ENCODE measurements at places on chromosomes 4 and X.

DNA sequence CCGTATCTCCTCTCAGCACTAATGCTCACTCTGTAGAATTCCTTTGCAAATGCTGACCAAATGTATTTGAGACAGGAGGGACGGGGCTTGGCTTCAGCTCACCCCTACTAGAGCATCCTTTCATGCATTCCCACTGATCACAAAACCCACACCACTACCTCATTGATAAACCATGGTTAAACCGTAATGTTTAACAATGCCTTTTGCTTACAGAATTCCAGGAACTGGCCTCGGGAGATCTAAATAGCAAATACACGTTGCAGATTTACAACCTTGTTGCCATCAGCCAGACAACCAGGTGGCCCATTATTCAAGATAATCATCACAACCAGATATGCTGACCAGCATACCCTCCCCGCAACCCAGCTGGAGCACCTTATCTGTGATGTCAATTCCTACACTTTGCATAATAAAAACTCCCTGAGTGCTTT is 391.9 kb downstream of the KCTD8 start:
- DNase-seq = no peak

- no peak for DNase-seq
Observed at GRCh38 chr4:164023214-164023613, 528.7 kb downstream of the TMA16 start.

DNA sequence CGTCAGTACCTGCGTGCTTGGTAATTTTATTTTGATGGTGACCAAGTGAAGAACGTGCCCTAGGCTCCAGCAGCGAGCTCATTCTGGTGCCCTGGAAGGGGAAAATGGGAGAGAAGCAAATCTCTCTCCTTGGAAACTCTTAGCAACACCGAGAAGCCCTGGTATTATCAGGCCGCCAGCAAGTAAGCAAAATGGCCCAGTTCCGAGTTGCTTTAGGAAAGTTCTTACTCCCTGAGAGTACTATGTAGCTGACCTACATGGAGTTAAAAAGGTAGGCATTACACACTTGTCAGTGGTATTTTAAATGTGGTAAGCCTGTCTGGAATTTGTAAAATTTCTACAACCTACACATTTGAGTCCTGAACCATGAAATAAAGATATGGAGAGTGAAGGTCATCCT is 146.4 kb downstream of the CPEB2 start:
- DNase-seq = no peak

- DNase-seq = no peak
Observed at GRCh38 chrX:69149466-69150280, 15.6 kb downstream of the PJA1 start.

- no peak for DNase-seq
Observed at GRCh38 chr4:48334900-48335384, 6.4 kb upstream of the SLAIN2 start.

DNA sequence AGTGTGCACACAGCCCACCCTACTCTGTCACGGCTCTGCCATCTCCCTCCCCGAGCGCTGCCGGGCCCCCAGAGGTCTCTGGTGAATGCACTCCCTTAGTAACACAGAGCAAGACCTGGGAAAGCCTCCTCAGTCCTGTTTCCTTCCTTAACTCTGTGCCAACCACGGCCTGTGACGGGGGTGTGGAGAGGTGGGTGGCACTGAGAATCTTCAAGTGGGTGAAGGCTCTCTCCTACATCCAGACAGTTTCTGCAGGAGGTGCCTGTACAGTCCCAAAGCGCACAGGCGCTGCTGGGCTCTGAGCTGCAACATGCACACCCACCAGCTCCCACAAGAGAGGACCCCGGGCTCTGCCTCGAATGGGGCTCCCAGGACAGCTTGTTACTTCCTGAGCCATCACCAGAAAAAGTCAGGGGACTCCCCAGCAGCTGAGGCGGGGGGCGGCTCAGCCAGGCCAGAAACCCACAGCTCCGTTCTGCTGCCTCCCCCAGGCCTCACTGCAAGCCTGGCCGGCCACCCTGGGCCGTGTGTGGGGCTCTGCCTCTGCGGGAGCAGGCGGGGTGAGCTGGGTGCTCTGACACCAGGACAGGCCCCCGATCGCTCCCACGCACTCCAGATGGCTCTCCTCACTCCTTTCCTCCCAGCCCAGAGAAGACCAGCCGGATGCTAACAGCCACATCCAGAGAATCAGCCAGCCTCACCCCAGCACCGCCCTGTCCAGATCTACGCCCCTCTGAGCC is 29.7 kb downstream of the FAM53A start:
- DNase-seq = no peak

DNA sequence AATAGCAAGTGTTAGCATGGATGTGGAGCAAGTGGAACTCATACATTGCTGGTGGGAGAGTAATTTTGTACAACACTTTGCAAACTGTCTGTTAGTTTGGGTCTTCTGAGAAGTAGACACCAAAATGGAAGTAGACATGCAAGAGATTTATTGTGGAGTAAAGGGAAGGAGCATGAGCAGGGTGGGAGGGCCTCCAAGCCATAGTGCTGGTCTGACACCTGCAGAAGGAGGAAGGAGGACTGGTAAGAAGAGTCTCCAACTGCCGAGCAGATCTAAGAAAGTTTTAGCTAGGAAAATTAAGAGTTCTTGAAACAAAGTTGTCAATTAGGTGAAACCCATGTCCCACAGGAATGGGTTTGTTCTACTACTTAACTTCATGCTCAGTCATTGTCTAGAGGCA is 64.0 kb upstream of the DDIT4L start:
- DNase-seq = no peak

- DNase-seq = no peak
Observed at GRCh38 chrX:41956027-41956426, 32.7 kb upstream of the CASK start.

GRCh38 chr4:168555437-168555836 is 58.6 kb downstream of the PALLD start:
- DNase-seq = no peak

DNA sequence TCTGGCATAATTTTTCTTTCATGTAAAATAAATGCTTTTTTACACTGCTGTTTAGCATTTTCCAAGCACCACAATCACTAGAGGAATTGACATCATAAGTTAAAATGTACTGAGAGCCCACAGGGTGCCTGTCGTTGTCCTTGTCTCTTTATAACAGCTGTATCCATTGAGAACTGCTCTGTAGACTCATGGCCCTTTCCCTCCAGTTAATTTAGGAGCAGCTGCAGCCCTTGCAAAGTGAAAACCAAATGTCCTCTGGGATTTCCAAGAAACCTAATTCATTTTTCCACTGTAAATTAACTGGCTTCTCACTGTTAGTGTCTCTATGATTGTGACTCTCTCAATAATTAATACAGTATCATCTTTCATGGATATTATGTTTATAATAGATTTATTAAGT is 185.9 kb downstream of the SLC4A4 start:
- DNase-seq = no peak

DNA sequence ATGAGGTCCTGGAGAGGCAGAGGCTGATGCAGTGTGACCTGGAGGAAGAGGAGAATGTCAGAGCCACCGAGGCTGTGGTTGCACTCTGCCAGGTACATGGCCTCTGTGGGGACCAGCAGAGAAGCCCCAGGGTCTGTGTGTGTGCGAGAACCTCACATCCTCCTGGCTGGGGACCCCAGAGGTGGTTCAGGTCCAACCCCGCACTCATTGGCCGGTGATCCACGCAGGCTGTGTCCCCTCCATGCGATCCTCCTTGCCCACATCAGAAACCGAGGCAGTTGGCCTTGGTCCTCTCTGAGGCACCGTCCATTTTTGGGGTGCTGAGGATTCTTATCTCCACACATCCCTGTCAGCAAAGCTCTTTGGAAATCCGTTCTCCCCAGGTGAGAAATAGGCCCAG is 45.3 kb downstream of the EVC start:
- DNase-seq = no peak

DNA sequence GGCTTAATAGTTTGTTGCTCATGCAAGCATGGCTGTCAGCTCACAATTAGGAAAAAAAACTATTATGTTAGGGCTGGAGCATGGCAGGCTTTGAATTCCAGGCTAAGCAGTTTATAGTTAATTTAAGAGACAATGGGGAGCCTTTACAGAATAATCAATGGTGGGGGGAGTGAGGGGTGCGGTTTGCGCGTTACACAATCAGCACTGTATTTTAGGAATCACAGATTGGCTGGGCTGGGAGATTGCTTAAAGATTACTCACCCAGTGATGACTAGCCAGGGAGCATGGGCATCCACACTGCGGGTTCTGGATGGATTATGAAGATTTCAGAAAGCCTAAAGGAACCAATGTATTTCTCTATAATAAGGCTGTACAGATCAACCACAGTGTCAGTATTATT is 186.6 kb downstream of the SOX3 start:
- DNase-seq = no peak

DNA sequence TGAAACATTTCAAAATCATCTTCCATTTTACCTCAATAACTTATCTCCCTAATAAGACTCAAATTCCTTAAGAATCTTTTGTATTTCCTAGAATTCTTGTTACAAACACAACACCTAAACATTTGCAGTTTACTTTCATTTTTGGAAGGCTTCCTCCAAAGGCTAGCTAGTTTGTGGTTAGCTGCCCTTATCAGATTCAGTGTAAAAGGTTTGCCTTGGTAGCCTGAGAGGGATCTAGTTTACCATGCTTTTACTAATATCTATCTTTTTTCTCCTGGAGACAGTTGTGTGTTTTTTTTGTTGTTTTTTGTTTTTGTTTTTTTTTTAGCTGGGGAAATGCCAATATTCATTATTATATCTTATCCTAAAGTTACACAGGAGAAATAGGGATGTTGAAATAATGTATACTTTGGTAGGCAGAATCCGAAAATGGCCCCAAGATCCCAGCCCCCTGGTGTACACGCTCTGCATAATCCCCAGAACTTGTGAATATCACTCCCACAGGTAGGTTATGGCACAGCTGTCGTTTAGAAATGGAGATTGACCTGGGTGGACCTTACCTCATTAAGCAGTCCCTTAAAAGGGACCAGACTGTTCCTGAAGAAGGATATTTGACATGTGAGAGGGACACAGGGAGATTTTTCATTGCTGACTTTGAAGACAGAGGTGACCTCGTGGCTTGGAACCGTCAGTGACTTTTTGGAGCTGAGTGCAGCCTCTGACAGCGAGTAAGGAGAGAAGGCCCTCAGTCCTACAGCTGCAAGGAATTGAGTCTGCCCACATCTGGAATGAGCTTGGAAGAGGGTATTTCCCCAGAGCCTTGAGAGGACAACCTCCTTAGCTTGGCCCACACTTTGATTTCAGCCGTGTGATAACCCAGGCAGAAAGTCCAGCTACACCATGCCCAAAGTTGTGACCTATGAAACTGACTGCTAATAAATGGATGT is 33.4 kb downstream of the SEPTIN11 start:
- no peak for DNase-seq

- no peak for DNase-seq
Observed at GRCh38 chr4:37928426-37929416, 31.5 kb upstream of the PTTG2 start.

DNA sequence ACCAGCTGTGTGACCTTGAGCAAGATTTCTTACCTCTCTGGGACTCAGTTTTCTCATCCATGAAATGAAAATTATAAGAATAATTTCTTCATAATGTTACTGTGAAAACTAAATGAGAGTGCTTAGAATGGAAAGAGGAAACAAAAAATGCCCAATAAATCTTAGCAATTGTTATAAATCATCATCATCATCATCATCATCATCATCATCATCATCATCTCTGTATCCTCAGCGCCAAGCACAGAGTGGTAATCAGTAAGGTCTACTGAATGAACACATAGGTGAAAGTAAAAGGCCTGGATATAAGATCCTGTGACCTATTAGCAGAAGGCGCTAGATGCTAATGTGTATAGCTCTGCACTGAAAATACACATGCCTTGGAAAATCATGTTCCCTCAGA is 6.8 kb upstream of the STARD8 start:
- no peak for DNase-seq

- DNase-seq = no peak
Observed at GRCh38 chr4:108029731-108030130, 40.0 kb downstream of the HADH start.

- no peak for DNase-seq
Observed at GRCh38 chr4:25861951-25862410, 807 bp downstream of the SEL1L3 start.

- no peak for DNase-seq
Observed at GRCh38 chr4:79613269-79613935, 205.4 kb upstream of the GK2 start.

GRCh38 chrX:136697156-136697555 is 49.2 kb downstream of the CD40LG start:
- DNase-seq = no peak

GRCh38 chr4:153152501-153153338 is 51.5 kb upstream of the TRIM2 start:
- DNase-seq = peak; percentile 40

- DNase-seq = no peak
Observed at GRCh38 chr4:78534286-78534955, 17.1 kb upstream of the ANXA3 start.

DNA sequence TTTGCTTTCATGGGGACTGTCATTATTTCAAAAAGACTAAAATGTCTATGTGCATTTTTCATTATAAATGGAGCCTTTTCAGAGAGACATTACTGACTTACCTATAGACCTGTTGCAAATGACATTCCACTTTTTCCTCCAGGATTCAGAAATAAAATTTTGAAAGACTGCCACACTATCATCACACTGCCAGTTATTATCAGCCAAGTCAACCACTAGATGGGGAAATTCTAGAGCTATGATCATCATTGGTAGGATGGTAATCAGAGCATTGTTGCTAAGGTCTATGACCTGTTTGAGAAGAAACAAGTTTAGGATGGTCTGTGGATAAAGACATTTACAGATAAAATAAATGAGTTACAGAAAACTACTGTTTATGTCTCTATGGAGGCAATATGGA is 22.5 kb downstream of the LRRC66 start:
- DNase-seq = no peak

- DNase-seq = peak; percentile 41
Observed at GRCh38 chr4:128570387-128570975, 239.0 kb upstream of the JADE1 start.

- no peak for DNase-seq
Observed at GRCh38 chrX:24343719-24344118, 16.7 kb upstream of the SUPT20HL1 start.

DNA sequence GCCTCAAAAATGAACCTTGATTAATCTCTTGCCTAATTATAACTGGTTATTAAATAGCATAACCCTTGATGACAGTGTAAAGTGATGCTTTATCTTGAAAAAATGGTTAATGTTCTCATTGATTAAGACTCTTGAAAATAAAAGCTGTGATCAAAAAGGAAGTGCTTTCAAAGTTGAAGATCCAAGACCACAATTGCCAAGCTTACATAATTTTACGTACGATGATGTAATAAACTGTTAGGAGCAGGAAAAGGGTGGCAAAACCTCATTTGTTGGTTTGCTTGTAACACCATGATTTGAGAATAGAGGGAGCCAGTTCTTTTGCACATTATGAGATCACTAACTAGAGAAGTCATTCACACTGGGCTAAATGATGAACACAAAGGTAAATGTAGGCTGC is 322.2 kb downstream of the ADGRL3 start:
- no peak for DNase-seq

GRCh38 chrX:109857584-109858228 is 124.6 kb upstream of the ACSL4 start:
- DNase-seq = peak; percentile 38

DNA sequence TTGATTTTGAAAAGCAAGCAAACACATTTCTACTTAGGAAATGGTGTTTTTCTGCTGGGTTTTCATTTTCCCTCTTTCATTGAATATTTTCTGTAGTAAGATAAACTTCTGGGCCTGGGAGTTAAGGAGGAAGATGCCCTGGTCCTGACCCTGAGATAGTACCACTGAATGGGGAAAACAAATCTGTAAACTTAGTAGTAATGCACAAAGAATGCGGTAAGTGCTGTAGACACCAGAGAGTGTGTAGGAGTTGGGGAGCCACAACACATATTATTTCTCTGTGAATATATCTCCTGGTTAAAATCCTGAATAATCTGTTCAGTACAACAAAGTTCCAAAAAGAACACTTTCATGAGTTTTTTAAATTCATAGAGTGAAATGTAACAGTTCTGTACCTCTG is 178.3 kb downstream of the MAPK10 start:
- DNase-seq = no peak

Data from endothelial cell of umbilical vein (primary cell).